Spinal cord (tissue), 10 donors: ENCODE measurements at places on chromosomes 3 and 15. TPM values are rescaled to one million over a fixed set of nuclear protein-coding genes. Genes with fewer than 3 reads are reported as not detected.

The CAPN3 gene
- total RNA-seq: 19.2 TPM

The CHST2 gene
- 21.5 TPM for total RNA-seq

The CCDC51 gene
- total RNA-seq: 24.6 TPM

The MYEF2 gene
- total RNA-seq: 73.0 TPM

The RTP3 gene
- total RNA-seq: not detected

The ANXA2 gene
- total RNA-seq: 547 TPM

The THBS1 gene
- 39.3 TPM for total RNA-seq

The MED12L gene
- total RNA-seq: 11.9 TPM

The GOLGA6A gene
- total RNA-seq: 0.28 TPM

The ZNF662 gene
- 27.5 TPM for total RNA-seq

The PRSS50 gene
- 0.50 TPM for total RNA-seq

The PPARG gene
- 3.9 TPM for total RNA-seq
